ENCODE measurements at places on chromosomes 2 and 18.

GRCh38 chr2:219783359-219783975 lies 156.0 kb downstream of the SLC4A3 start:
- no peak for DNase-seq

GRCh38 chr2:70553334-70553583 lies 367 bp downstream of the TGFA start:
- peak; percentile 16 for DNase-seq

DNA sequence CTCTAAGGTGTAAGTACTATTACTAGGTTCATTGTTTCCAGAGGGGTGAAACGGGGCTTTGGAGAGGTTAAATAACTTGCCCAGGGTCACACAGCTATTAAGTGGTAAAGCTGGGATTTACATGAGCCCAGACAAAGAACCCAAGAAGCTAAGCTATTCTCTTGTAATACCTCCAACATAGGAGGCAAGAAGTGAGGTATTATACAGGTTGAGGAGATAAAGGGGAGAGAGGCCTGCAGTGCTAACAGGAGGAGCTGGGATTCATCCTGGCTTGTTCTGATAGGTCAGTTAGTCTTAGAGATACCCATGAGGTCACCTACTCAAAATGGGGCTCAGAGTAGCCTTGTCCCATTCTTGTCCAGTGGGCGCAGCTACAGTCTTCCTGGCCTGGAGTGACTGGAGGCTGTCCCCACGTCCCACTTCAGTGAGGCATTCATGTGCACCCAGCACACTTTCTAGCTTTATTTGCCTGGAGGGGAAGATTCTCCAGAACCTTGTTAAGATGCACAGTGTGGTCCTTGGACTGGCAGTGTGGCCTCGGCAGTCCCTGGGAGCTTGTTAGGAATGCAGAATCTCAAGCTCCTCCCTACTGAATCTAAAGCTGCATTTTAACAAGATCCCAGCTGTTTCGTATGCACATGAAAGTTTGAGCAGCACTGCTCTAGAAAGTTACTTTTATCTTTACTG lies 63.5 kb downstream of the MEIS1 start:
- no peak for DNase-seq

DNA sequence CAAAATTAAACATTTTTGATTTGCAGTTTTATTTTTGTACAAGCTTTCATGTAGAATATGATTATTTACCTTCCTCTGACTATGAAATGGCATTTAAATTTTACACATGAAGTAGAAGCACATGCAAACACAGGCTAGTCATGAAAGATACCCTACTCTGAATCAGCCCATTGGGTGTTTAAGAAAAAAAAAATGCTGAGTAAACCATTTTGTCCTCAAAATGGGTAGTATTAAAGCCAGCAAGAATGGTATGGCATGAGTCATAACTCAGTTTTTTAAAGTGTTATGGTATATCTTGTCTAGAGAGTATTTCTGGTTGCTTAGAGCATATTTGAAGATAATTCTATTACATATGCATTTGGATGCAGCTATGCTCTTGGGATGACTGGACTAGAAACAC lies 55.0 kb downstream of the PKP4 start:
- DNase-seq, result no peak

GRCh38 chr2:218216674-218217359 lies at the start of gene ARPC2:
ARPC2 (plus strand) TSS chr2:218217189; CDS start chr2:218217471, 282 bp downstream.
- peak; percentile 92 for DNase-seq

DNA sequence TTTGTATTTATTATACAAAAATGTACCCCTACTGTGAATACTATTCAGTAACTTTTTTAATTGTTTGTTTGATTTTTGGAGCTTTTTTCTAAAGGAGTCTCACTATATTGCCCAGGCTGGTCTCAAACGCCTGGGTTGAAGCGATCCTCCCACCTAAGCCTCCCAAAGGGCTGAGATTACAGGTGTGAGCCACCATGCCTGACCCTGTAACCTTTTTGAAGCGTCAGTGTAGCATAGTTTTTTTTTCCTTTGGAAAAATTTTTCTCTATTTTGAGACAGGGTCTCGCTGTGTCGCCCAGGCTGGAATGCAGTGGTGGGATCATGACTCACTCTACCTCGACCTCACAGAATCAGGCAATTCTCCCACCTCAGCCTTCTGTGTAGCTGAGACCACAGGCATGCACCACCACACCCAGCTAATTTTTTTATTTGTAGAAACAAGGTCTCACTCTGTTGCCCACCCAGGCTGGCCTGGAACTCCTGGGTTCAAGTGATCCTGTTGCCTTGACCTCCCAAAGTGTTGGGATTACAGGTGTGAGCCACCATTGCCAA lies 2.0 kb downstream of the GMCL1 start:
- DNase-seq, result no peak

DNA sequence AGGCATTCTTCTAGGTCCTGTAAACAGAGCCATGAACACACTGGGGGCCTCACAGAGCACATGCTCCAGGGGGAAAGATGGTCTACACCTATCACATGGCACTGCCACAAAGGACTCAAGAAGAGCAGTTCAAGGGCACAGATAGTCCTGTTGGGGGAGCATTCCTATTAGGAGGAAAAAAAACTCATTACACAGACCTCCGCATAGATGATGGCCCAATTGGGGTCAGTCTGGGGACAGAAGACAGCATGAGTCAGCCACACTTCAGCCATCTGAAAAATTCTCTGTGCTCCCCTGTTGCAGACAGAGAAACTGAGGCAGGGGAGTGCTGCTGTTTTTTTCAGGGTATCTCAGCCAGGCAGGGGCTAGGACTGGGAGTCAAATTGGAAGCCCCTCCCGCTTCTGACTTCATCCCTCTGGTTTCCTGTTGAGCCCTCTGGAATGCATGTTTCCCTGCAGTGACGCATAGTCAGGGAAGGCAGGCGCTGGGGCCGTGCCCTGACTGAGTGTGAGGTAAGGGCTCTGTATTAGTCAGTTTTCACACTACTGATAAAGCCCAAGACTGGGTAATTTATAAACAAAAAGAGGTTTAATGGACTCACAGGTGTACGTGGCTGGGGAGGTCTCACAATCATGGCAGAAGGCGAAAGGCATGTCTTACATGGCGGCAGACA lies 67.9 kb downstream of the RHOB start:
- no peak for DNase-seq

GRCh38 chr2:233213011-233213410 lies 38.5 kb upstream of the ATG16L1 start:
- DNase-seq, result no peak

DNA sequence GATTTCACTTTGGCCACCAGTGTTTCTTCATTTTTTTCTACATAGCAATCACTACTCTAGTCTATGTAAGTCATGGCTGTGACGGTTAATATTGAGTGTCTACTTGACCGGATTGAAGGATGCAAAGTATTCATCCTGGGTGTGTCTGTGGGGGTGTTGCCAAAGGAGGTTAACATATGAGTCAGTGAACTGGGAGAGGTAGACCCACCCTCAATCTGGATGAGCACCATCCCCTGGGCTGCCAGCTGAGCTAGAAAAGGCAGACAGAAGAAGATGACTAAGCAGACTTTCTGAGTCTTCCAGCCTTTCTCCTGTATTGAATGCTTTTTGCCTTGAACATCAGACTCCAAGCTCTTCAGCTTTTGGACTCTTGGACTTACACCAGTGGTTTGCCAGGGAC lies 265.0 kb upstream of the SLC8A1 start:
- no peak for DNase-seq

- DNase-seq, result no peak
Observed at GRCh38 chr18:5966514-5966913, 71.2 kb upstream of the TMEM200C start.

- no peak for DNase-seq
Observed at GRCh38 chr18:69330385-69331005, 70.2 kb upstream of the DOK6 start.

DNA sequence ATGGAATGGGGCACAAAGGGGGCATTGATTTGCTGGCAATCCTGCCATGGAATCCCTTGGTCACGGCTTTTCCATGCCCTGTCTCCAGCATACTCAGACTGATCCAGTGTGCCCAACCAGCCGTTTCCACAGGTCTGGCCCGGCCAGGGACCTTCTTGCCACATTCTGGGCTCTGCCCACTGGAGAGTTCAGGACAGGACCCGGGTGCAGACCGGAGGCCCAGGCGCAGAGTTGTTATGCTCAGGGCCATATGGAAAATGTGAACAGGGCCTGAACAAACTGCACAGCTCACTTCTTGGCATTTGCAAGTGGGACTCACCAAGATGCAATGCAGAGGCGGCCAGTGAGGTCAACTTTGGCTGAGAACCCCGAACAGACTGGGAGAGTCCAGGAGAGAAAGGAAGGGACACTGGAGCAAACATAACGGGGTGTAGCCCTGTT lies 15.6 kb upstream of the ASAP2 start:
- DNase-seq, result no peak

DNA sequence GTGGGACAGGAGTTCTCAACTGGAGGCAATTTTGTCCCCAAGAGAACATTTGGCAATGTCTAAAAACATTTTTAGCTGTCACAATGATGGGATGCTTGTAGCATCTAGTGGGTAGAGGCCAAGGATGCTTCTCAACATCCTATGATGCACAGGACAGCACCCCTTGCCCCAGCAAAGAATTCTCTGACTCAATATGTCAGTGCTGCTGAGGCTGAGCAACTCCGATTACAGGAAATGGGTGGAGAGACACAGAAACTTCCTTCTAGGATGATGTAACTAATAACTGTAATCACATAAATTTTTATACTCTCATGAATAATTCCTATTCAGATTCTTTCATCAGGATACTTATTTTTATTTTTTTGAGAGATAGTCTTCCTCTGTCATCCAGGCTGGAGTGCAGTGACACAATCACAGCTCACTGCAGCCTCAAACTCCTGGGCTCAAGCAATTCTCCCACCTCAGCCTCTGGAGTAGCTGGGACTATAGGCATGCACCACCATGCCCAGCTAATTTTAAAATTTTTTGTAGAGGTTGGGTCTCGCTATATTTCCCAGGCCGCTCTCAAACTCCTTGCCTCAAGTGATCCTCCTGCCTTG lies 120.3 kb upstream of the ACAA2 start:
- DNase-seq, result no peak

- DNase-seq, result no peak
Observed at GRCh38 chr2:216710551-216711301, 15.4 kb upstream of the IGFBP5 start.

Data from stimulated activated CD8-positive, alpha-beta memory T cell treated with anti-CD3 and anti-CD28 coated beads, Interleukin-4, amount 100 ng/mL, for 24 hours (primary cell).